SK-MEL-5 (cell line): ENCODE measurements at places on chromosomes 2 and 18. TPM values are rescaled to one million over a fixed set of nuclear protein-coding genes. Genes with fewer than 3 reads are reported as not detected.

PSMA8 gene
- not detected in 2 replicates for total RNA-seq

- DNase-seq: no peak
Measured at GRCh38 chr2:230131366-230131765, 62.6 kb upstream of the SLC16A14 start.

- DNase-seq: peak; percentile 10
Measured at GRCh38 chr2:98805412-98806171, 74.7 kb upstream of the MGAT4A start.

DNA sequence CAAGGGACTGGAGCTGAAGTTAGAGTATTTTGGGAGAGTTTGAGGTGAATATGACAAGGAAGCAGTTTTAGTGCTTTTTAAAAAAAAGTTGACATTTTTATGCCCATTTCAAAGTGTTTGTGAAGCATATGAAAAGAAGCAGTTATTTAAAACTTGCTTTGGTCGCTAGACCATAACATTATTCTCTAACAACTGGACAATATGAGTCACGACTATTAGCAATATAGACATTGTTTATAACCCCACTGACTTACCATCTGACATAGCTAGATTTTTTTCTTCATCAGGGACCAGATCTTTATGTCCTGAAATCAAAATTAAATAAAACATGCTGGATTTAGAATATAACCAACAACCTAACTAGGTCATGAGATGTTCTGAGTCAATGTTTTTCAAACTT lies 22.6 kb upstream of the DYTN start:
- DNase-seq: no peak

DNA sequence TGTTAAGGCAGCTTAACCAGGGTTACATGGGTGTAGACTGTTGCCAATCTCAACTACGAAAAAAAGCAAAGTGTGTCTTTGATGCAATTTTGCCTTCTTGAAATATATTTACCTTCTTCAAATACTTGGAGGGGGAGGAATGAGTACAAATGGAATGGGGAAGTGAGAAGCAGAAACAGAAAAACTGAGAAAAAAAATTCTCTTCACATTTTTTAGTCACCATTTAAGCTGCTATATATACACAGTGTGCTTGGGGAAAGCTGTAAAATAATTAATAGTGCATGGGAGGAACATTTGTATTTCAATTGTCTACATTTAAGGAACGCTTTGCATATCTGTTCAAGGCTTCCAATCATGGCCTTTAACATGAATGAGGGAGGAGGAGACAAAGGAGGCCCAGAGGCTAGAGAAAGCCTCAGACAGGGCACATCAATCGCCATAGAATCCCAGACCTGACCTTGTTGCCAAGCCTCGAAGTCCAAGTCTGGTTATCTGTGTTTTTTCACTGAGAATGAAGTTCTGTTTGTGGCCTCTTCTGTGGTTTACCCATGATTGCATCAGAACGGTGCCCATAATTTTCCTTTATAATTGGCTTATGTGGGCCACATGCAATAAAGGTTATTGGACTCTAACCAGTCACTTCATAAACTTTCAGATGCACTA lies 158.6 kb downstream of the PIK3C3 start:
- peak; percentile 61 for DNase-seq

CCDC141 gene
- 0.13 TPM in 1 of 2 replicates, not detected in the other for total RNA-seq

GRCh38 chr18:21604671-21605070 lies 4.2 kb upstream of the ESCO1 start:
- DNase-seq: peak; percentile 45

DNA sequence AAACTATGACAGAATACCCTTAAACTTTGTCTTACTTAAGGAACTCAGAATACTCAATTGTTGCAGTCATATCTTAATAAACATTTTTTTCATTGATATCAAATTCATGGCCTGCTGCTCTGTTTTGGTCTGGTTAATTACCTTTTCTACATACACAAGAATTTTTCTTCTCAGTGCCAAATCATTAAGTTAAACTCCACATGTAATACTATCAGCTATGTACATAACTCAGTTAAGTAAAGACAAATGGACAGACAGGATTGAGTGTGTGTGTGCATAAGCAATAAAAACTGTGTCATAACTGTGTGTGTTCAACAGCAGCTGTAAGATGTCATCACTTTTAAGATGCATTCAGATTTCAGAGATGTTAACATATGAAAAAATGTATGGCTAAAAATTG lies 34.4 kb downstream of the VRK2 start:
- DNase-seq: no peak
